AG04450 (cell line): ENCODE measurements at places on chromosomes 12 and 14.

GRCh38 chr12:125685915-125686314, 620.7 kb downstream of the AACS start:
- no peak for DNase-seq

GRCh38 chr14:99574099-99574880, 29.7 kb downstream of the CCDC85C start:
- DNase-seq = peak; percentile 30

DNA sequence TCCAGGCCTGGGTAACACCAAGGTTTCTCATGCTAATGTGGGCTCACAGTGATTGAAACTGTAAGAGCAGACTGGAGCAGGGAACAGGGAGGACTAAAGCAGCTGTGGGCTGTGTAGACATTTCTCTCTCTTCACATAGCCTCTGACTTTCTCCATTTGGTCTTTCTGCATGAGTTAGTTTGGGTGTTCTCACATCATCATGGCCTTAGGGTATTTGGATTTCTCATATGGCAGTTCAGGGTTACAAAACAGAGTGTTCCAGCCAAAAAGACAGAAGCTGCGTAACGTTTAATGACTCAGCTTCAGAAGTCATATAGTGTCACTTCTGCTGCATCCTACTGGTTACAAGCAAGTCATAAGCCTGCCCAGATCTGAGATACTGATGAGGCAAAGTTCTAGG, 52.0 kb upstream of the OSBPL8 start:
- peak; percentile 58 for DNase-seq

DNA sequence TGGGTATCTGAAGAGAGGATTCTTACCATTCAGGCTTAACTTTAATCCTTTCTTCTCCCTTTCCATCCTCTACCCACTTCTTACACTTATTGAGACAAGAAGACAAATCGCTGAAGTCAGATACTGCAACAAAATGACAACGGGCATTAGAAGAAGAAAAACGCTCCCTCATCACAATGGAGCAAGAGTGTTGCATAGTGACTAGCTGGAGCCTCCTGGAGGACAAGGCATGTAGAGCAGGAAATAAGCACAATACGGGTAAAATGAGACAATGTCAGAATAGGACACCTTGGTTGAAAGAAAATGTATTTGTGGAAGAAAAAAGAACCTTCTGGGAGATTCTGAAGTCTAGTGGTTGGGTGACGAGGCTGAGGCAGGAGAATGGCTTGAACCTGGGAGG, 501.0 kb downstream of the RERGL start:
- no peak for DNase-seq

- no peak for DNase-seq
Observed at GRCh38 chr14:68623826-68624225, 169.0 kb downstream of the ZFP36L1 start.

DNA sequence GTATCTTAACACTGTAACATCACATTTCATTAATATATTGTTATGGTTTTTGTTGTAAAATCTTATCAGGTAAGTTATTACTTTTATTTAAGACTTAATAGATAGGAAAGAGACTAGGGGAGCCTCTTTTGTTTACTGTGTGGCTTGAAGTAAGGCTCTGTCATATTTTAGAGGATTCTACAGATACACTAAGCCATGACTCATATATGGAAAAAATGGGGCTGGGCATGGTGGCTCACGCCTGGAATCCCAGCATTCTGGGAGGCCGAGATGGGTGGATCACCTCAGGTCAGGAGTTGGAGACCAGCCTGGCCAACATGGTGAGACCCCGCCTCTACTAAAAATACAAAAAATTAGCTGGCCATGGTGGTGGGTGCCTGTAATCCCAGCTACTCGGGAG, 23.6 kb upstream of the NPFF start:
- no peak for DNase-seq

DNA sequence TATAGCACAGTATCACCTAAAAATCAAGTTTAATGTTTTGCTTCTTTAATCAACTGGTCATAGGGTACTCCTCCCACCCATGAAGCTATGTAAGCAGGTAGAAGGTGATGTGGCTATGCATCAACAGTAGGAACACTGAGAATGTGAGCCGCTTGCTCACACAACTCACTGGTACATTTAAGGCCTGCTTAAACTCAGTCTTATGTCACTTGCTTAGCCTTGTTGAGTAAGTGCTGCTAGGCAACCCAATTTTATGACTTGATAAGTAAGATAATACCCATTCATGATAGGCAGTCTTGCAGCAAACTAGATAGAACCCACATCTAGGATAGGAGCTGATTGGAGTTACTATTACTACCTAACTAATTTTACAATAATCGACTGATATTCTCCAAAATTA, 70.0 kb upstream of the BMP4 start:
- DNase-seq = no peak

- no peak for DNase-seq
Observed at GRCh38 chr12:77615332-77615731, 215.4 kb upstream of the NAV3 start.

DNA sequence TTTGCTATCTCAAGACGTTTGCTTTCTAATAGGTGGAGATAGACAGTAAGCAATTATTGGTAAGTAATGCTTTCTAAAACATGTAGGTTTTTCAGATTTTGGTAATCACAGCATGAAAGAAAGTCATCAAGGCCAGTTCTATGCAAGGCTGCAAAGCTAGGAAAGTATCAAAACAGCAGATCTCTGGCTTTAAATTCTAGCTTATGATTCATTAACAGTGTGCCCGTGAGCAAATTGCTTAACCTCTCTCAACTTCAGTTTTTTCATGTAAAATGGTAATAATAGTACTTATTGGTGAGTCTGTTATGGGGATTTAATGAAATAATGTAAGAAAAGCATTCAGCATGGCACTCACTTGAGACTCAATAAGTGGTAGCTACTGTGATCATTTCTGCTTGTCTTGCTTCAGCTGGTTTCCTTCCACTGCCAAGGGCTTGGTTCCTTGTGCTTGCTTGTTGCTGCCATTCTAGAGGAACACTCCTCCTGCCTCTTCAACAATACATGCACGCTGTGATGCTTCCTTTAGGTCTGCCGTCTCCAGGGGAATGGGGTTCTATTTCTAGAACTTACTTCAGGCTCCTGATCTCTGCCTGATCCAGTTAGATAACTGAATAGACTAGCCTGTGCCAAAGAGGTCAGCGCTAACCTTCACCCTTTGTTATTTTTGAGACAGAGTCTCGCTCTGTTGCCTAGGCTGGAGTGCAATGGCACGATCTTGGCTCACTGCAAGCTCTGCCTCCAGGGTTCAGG, 88.4 kb downstream of the CAND1 start:
- DNase-seq = no peak

DNA sequence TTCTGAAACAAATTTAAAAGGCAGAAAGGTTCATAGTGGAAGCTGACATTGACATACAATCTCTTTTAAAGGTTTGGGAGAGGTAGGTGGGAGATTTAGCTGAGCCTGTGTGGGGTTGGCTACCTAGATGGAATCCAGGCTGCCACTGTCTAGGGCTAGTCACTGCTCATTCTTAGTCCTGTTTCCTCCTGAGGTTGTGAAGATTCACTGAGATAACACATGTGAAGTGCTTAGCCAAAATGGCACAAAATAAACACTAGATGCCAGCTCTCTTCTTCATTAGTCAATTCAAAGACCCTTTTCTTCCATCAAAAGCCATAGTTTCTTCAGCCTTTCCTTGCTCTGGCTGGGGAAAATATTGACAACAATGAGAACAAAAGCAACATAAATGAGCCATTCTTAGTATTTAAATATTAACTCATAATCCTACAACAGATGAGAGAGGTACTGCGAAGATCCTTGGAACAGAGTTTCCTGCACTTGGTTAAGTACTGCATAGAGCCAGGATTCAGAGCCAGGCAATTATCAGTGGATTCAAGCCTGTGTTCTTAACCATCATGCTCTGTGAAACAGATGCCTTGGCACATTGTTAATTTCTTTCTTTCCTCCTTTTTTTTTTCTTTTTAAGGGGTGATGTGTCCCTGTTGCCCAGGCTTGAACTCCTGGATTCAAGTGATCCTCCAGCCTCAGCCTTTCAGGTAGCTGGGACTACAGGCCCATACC, 3.5 kb downstream of the MYF6 start:
- DNase-seq = no peak

- no peak for DNase-seq
Observed at GRCh38 chr14:99595034-99595433, 9.0 kb downstream of the CCDC85C start.

- no peak for DNase-seq
Observed at GRCh38 chr12:71503579-71504391, 64.2 kb downstream of the LGR5 start.

DNA sequence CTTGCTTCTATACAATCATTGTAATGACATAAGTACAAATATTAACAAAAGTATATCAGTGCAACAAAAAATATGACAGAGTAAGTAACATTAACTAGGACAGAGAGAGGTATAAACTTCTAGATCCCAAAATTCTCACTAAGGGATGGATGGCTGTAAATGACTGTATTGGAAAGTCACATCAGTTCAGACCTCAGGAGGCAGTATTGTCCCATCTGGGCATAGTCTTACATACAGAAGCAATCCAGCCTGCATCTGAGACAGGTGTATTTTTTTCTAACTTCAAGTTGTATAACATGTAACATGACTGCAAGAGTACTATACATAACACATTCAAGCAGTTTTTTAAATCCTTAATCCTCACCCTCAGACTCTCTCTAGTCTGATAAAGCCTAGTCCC, 99.0 kb downstream of the GARIN6 start:
- DNase-seq = no peak

- no peak for DNase-seq
Observed at GRCh38 chr14:72982146-72982708, 44.7 kb downstream of the ZFYVE1 start.

GRCh38 chr14:100708425-100709288, 18.0 kb upstream of the DLK1 start:
- DNase-seq = no peak

DNA sequence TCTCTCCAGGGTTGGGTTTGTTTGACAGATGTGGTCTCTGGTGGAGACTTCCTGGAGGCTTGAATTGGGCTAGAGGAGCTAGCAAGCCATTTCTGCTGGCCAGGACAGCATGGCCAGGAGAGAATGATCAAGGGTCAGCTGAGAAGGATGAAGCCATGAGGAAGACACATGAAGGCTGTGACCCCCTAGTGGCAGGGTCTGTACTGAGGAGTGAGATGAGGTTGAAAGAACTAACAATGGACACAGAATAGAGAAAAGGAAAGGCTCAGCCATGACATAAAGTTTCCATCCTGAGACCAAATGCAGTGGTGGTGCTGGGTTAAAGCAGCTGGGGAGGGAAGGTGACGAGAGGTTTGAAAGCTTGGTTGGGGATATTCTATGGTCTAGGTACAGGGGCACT, 89.9 kb downstream of the NT5DC3 start:
- no peak for DNase-seq

GRCh38 chr12:85633491-85633890, 202.7 kb downstream of the RASSF9 start:
- DNase-seq = no peak

- no peak for DNase-seq
Observed at GRCh38 chr12:48414021-48414420, 58.3 kb upstream of the ANP32D start.

- DNase-seq = no peak
Observed at GRCh38 chr14:106039400-106039799, 513.0 kb downstream of the TMEM121 start.

DNA sequence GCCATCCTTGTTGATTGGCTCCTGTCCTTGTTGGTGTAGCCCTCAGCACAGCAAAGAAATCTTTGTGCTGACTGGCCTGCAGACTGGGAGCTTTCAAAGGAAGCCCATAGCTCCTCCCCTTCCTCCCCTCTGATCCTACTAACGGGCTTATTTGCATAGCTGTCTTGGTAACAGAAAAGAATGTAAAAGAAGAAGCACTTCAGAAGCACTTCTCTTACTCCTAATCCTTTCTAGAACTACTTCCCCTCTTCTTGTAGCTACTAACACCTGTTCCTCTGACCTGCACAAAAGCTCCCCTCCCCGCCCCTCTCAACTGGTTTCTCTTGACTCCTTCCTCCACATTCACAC, 14.3 kb upstream of the RIC8B start:
- DNase-seq = no peak
